ENCODE measurements at places on chromosomes 5 and 9. TPM values are rescaled to one million over a fixed set of nuclear protein-coding genes. Genes with fewer than 3 reads are reported as not detected.

Gene ADAMTSL2
- 1.9 TPM for polyA plus RNA-seq

Gene FOXD4L4
- 0.07 TPM for polyA plus RNA-seq

Gene RMRP
- polyA plus RNA-seq = not detected

Gene PSIP1
- polyA plus RNA-seq = 190 TPM

Gene F2RL2
- 0.88 TPM for polyA plus RNA-seq

Gene GPR21
- 0.73 TPM for polyA plus RNA-seq

Gene FREM1
- polyA plus RNA-seq = 232 TPM

Gene IL4
- not detected for polyA plus RNA-seq

Gene UBQLN1
- polyA plus RNA-seq = 117 TPM

Gene IL7R
- 0.78 TPM for polyA plus RNA-seq

Gene TMEM171
- polyA plus RNA-seq = 7.8 TPM

Gene ASS1
- polyA plus RNA-seq = 329 TPM

Gene PAEP
- 0.20 TPM for polyA plus RNA-seq

Gene SPATA9
- 2.4 TPM for polyA plus RNA-seq

Gene PCDHB5
- polyA plus RNA-seq = 9.1 TPM

Gene FAM219A
- 15.6 TPM for polyA plus RNA-seq

Gene KIAA0825
- 4.6 TPM for polyA plus RNA-seq

Gene NR2F1
- 295 TPM for polyA plus RNA-seq

Gene SEMA4D
- polyA plus RNA-seq = 48.5 TPM

Gene IGIP
- 6.4 TPM for polyA plus RNA-seq

Gene TTC39B
- 9.1 TPM for polyA plus RNA-seq

Gene MLANA
- polyA plus RNA-seq = 1.1 TPM

Gene ACOT12
- polyA plus RNA-seq = 0.99 TPM

Gene SRA1
- polyA plus RNA-seq = 27.0 TPM

Gene IFNA21
- polyA plus RNA-seq = 0.17 TPM

Gene WHRN
- polyA plus RNA-seq = 11.0 TPM

Gene MOB3B
- 22.2 TPM for polyA plus RNA-seq

Gene PCDHA3
- polyA plus RNA-seq = 0.38 TPM

Gene MZB1
- 0.73 TPM for polyA plus RNA-seq

Gene LHX6
- 4.5 TPM for polyA plus RNA-seq

Gene C9orf50
- polyA plus RNA-seq = 0.78 TPM

Gene MAP3K1
- 95.8 TPM for polyA plus RNA-seq

Gene HTR1A
- not detected for polyA plus RNA-seq

Gene UIMC1
- 37.0 TPM for polyA plus RNA-seq

Gene CSF2
- polyA plus RNA-seq = not detected

Gene SLC1A3
- polyA plus RNA-seq = 2.0 TPM

Gene SYNPO
- polyA plus RNA-seq = 126 TPM

Gene BBLN
- polyA plus RNA-seq = 51.7 TPM

All from renal pelvis (tissue), 12 donors.